ENCODE measurements at places on chromosomes 3 and 15.

GRCh38 chr3:54257125-54257720 lies 134.9 kb downstream of the CACNA2D3 start:
- DNase-seq: no peak

- DNase-seq: no peak
Observed at GRCh38 chr3:25144430-25144829, 283.6 kb upstream of the RARB start.

GRCh38 chr15:71082803-71083202 lies 32.5 kb upstream of the THSD4 start:
- DNase-seq: no peak

GRCh38 chr3:171212648-171213047 lies 186.1 kb upstream of the SLC2A2 start:
- DNase-seq: no peak

- DNase-seq: no peak
Observed at GRCh38 chr3:37279236-37279635, 104.9 kb upstream of the LRRFIP2 start.

Measured in frontal cortex (tissue), 4 donors.